ENCODE measurements at places on chromosomes 5 and 9. TPM values are rescaled to one million over a fixed set of nuclear protein-coding genes. Genes with fewer than 3 reads are reported as not detected.

The SHC3 gene
- total RNA-seq = not detected

The IGFBPL1 gene
- not detected for total RNA-seq

The KIF12 gene
- not detected for total RNA-seq

The UBAC1 gene
- 30.0 TPM for total RNA-seq

The LCP2 gene
- 192 TPM for total RNA-seq

The DIAPH1 gene
- 214 TPM for total RNA-seq

The PCDHB9 gene
- total RNA-seq = not detected

The GRXCR2 gene
- total RNA-seq = not detected

The FOXD4 gene
- 0.16 TPM for total RNA-seq

The FCN2 gene
- total RNA-seq = not detected

The LURAP1L gene
- not detected for total RNA-seq

The C9orf50 gene
- total RNA-seq = not detected

The SLC28A3 gene
- 0.36 TPM for total RNA-seq

The C5orf52 gene
- not detected for total RNA-seq

The POMT1 gene
- total RNA-seq = 19.4 TPM

The MOB3B gene
- total RNA-seq = 1.3 TPM

The IFNB1 gene
- 1.2 TPM for total RNA-seq

The FOXD4L3 gene
- total RNA-seq = 0.14 TPM

The SLCO6A1 gene
- total RNA-seq = not detected

The EIF4E1B gene
- not detected for total RNA-seq

The SHROOM1 gene
- total RNA-seq = 2.3 TPM

The WDR31 gene
- total RNA-seq = 2.4 TPM

The ZNF354C gene
- 6.7 TPM for total RNA-seq

The SLC34A1 gene
- not detected for total RNA-seq

The NMUR2 gene
- not detected for total RNA-seq

The MCIDAS gene
- total RNA-seq = 0.31 TPM

The PCDHGB7 gene
- total RNA-seq = not detected

The GFRA3 gene
- not detected for total RNA-seq

The NADK2 gene
- total RNA-seq = 24.5 TPM

The RC3H2 gene
- 28.0 TPM for total RNA-seq

The ZNG1E gene
- 46.3 TPM for total RNA-seq

The NSD1 gene
- total RNA-seq = 64.0 TPM

The PCDHGA11 gene
- total RNA-seq = 0.06 TPM

The ADRA1B gene
- not detected for total RNA-seq

The SPINK13 gene
- not detected for total RNA-seq

The PSAT1 gene
- 195 TPM for total RNA-seq

The GMCL2 gene
- not detected for total RNA-seq

The CKMT2 gene
- not detected for total RNA-seq

The GNPDA1 gene
- 148 TPM for total RNA-seq

The HMGCS1 gene
- 60.2 TPM for total RNA-seq
